ENCODE measurements at places on chromosomes 3 and 15.

- DNase-seq, result peak; percentile 43
Measured at GRCh38 chr3:150079029-150079739, 108.5 kb upstream of the PFN2 start.

DNA sequence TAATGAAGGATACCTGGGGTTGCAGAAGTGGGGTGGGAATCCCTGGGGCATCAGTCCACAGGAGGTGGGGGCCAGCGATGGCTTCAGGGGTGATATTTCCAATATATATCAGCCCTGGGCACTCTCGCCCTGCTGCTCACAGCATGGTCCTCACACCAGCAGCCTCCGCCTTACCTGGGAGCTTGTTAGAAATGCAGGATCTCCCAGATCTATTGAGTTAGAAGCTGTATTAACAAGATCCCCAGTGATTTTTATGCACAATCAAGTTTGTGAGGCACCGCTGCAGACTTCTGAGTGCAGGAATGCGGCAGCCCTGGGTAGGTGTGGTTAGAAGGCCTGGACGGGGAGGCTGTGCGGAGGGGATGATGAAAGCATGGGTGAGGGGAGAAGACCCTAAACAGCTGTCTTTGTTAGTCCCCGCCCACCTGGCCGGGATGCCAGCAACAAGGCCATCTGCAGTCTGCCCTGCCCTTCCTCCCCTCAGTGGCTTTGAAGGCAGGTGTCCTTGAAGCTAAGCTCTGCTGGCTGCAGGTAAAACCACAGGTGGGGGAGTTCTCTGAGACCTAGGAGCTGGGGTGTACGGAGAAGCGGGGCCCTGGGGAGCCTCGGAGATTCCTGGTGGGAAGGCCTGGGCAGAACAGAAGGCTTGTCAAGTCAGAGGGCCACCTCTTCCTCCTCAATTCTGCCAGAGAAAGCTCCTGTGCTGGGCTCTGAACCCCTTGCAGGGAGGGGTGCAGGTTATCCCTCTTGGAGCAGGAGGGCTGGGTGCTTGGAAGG is 11.4 kb downstream of the FAM107A start:
- DNase-seq, result no peak

- no peak for DNase-seq
Measured at GRCh38 chr3:5572168-5572567, 384.7 kb downstream of the EDEM1 start.

DNA sequence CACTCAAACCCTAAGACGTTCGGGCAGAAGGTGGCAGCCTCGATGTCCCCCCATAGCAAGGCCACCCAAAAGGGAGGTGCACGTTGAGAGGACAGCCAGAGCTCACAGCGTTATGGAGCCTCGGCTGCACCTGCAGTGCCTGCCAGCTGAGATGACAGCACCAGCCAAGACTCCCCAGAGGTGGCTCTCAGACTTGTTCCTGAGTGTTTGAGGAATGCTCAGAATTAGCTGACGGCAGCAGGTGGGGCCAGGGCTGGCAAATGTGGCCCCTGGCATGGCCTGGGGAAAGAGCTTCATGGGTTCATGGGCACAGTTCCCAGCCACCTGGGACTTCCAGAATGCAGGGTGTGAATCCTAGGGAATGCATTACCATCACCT is 177.8 kb downstream of the KLF13 start:
- no peak for DNase-seq

- no peak for DNase-seq
Measured at GRCh38 chr3:35871009-35871408, 231.7 kb downstream of the ARPP21 start.

Measured in brain pericyte (primary cell).